ENCODE measurements at places on chromosomes 6 and 20. TPM values are rescaled to one million over a fixed set of nuclear protein-coding genes. Genes with fewer than 3 reads are reported as not detected.

SLC4A11 gene
- 0.28 TPM for total RNA-seq

ZNF292 gene
- total RNA-seq: 36.9 TPM

PRKN gene
- 0.28 TPM for total RNA-seq

BEND3 gene
- total RNA-seq: 1.8 TPM

BANF2 gene
- not detected for total RNA-seq

C20orf202 gene
- not detected for total RNA-seq

TBXT gene
- total RNA-seq: not detected

SPEF1 gene
- total RNA-seq: under 0.01 TPM

SLC17A3 gene
- total RNA-seq: not detected

ARG1 gene
- total RNA-seq: not detected

SCRT2 gene
- not detected for total RNA-seq

- DNase-seq: peak; percentile 92
These were observed 8.4 kb upstream of the TGM2 start for GRCh38 chr20:38173237-38174156.

GRCh38 chr6:170504479-170504878 lies 48.6 kb downstream of the PSMB1 start:
- no peak for DNase-seq

DNA sequence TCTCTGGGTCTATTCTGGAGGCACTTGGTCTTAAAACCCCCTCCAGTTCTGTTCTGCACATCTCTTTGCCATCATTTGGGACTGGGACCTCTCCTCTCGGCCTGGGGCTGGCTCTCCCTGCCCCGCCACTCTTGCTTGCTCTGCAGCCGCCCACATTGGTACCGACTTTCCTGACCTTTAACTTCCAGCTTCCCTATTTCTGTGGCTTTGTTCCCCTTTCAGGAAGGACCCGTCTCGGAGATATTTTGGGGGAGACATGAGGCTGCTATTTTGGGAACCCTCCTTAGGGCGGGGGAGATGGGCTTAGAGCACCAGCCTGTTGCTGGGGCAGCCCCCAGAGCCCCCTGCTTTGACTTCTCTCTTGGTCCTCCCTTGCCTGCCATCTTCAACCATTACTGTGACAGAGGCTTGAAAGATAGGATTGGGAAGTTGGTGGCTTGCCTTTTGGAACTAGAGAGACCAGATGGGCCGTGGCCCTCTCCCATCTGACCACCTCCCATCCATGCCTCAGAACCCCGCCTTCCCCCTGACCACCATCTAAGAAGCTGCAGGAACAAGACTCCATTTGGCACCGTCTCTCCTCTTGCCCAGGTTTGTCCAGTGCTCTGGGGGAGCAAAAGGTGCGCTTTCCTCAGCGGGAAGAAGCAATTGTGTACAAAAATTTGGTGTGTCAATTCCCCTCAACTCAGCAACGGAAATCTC lies 914 bp downstream of the TREM2 start:
- DNase-seq: no peak

DNA sequence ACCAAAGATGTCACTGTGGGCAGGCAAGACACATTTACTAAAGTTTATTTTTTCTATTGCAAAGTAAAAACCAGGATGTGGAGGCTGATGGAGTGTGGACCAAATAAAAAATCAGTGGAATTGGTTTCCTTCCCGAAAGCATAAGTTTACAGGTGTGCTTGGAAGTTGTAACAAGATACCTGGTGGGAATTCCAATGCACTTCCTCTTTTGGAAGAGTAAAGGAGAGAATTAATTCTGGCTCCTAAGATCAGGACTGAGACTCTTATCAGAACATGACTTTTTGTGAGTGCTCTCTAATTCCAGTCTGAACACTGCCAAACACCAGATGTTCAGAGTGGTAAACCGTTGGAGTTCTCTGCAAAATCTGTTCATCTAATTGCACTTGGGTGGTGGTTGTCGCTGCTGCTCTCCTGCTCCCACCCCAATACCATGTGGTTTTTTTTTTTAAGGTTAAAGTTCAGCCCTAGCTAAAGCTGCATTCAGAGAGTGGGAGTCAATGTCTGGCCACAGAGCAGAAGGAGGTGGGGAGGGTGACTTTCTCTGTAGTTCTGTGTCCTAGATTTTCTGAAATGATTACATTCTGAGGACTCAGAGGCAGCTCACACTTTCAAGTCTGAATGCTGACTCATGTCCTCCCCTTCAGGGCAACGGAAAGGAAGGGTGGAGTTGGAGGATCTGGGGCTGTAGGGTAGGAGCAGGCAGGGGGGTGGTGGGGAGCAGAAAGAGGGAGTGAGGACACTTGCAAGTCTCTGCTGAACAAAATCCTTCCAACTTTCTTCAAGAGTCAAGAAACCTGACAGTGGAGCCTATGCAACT lies 275.8 kb upstream of the PRDM1 start:
- peak; percentile 91 for DNase-seq

DNA sequence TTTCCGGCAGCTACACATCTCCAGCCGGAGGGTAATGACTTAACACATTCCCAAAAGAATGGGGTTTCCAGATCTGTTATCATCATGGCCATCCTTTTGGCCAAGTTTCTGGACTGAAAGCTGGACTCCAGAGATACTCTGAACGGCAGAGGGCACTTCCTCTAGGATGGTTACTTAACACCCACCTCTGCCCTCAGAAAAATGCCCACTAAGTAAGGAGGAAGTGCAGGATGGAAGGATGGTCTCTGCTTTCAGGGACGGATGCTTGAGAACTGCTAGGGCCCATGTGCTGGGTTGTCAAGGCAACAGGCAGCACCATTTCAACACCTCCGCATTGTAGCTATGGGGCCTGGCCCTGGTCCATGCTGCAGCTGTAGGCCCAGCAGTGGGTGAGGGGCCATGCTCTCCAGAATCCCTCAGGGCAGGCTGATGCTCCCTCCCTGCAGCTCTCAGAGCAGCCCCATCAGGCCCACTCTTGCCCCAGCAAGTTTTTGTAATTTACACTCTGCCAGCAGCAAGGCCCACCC lies 16.5 kb upstream of the TGM3 start:
- no peak for DNase-seq

GRCh38 chr20:2485080-2485479 lies 14.5 kb upstream of the SNRPB start:
- no peak for DNase-seq

GRCh38 chr6:79040083-79040482 lies 38.0 kb downstream of the PHIP start:
- DNase-seq: peak; percentile 53

DNA sequence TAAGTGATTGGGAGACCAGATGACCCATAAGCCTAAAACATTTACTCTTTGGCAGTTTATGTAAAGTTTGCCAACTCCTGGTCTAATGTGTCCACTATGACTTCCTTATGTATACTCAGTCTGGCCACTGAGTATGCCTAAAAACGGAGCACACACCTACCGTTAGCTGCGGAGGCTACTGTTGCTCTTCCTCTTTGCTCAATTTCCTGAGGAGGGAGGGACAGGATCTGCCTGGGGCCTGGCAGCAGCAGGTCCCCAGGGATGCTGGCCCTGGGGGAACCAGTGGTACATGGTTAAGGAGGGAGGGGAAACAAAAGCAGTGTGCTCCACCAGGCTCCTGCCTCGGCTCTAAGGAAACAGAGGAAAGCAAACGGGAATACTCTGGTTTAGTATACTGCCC lies 113.5 kb downstream of the CDYL start:
- no peak for DNase-seq

GRCh38 chr20:6699921-6700562 lies 67.4 kb upstream of the BMP2 start:
- no peak for DNase-seq

DNA sequence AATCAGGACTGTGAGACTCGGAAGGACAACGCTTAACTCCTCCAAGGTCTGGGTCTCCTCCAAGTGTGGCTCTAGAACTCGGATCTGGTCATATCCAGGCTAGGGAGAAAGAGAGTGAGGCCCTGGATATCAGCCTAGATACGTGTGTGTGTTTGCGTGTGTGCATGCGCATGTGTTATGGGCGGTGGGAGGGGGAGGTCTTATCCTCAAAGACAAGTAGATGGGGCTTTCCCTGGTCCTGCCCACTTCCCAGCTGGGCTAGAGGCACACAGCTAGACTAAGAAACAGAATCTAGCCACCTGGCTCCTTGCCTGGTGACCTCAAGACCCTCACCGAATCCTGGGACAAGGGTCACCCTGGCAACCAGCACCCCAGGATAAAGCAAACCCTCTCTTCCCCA lies 13.2 kb downstream of the CPNE5 start:
- no peak for DNase-seq

GRCh38 chr6:19137505-19137904 lies 699.7 kb upstream of the ID4 start:
- DNase-seq: no peak

DNA sequence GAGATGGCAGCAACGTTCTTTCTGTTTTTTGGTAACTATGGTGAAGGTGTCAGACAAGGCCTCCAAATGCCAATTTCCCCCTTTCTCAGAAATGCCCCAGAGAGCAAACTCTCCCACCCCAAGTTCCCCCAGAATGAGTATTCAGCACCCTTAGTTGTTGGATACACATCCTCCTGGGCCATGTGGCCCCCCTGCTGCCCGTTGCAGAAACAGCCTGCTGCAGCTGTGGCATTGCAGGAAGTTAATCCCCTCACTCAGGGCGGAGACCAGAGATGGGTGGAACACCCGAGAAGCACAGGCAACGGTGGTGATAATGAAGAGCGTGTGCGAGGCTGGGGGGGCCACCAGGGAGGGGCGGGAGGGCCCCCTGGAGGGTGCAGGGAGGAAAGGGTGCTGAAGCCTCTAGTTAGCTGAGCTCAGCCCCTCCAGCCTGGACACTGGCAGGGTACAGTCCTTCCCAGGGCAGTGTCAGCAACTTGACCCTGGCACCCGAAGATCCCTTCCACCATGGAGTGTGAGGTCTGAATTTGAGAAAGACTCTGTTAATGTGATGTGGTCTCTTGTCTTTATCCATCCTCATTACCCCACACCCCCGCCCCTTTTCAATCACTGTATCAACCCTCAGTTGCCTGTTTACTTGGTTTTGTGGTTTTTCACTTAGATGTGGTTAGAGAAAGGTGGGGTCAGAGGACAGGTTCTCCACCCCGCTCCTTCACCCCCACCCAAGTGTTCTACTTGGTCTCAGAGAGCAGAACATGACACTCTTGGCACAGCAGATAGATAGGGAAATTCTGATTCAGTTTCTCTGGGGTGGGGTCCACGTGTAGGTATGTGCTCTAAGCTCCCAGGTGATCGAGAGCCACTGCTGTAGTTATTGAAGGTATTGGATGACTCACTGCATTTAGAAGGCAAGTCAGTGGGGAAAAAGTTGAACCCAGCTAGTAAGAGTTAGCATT lies 208.8 kb upstream of the SUPT3H start:
- DNase-seq: no peak

DNA sequence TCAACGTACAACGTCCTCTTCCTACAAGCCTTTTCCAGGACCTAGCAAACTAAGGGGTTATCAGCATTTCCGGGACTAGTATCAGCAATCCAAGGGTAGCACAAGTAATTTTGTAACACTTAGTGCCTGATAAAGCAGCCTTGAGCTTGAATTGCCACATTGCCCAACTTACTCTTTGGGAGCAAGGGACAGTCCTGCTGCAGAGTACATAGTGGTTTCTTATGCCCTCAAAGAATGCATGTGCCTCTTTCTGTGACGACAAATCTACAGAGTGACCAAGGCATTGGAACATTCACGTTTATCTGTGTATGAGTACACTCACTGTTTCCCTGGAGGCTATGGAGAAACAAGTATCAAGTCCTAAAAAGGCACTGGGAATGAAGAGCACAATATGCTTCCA lies 3.2 kb upstream of the ID4 start:
- no peak for DNase-seq

DNA sequence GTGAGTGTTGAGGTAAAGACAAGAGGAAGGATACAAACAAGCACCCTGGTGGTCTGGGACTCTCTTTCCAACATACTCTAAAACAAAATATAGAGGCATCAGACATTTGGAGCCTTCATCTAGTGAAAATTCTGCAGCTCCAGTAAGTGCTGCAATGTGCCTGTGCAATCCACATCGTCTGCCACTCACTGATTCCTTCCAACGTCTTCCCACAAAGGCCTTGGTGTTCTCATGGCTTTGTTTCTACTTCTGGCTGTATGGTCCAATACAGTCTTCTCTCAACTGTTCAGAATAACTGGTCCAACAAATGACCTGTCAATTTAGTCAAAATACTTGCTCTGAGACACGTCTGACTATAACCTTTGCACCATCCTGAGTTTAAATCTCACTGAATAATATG lies 125.8 kb downstream of the MAP7 start:
- no peak for DNase-seq

DNA sequence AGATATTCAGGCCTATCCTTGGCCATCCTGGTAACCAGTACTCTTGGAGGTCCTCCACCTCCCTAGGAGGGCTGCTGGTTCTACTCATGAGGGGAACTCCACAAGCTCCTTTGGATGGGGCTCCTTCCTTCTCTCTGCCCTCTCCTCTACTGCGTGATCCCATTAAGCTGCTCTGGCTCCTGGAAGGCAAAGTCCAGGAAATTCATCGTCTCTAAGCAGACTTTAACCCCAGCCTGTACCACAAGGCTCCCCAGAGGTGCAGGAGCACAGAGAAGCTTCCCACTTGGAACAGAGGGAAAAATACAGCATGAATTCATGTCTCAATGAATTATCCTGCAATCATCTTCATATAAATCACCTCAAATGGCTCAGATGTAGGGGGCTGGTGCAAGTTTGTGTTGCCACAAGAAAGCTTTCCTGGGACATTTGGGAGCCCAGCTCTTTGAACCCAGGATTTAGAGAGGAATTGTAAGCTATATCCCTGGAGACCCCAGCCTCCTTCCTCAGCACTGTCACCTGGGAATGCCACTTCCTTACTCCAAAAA lies 355.4 kb downstream of the CDC5L start:
- no peak for DNase-seq

GRCh38 chr20:24735263-24735662 lies 213.8 kb upstream of the CST7 start:
- no peak for DNase-seq

GRCh38 chr6:143964674-143965081 lies 43.4 kb downstream of the PLAGL1 start:
- DNase-seq: peak; percentile 8

DNA sequence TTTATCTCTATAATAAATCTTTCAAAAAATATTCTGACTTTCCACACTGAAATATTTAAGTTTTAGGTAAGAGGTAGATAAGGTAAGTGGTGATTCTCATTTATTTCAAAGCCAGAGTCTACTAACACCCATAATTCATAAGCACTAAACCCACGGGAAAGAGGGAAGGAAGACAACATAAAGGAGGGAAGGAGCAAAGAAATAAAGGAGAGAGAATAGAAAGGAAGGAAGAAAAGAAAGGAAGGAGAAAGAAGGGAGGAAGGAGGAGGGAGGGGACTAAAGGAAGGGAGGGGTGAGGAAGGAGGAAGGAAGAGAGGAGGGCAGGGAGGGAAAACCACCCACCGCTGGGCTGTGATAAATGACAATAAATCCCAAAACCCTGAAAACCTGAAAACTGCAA lies 25.2 kb downstream of the MAP3K5 start:
- no peak for DNase-seq
